D721Med (cell line): ENCODE measurements at places on chromosomes 1 and 21.

GRCh38 chr1:181587870-181588438 lies 104.6 kb downstream of the CACNA1E start:
- no peak for DNase-seq

GRCh38 chr1:77882411-77882810 lies 6.0 kb upstream of the NEXN start:
- no peak for DNase-seq

GRCh38 chr1:43427524-43427923 lies 26.2 kb downstream of the HYI start:
- no peak for DNase-seq

- no peak for DNase-seq
Observed at GRCh38 chr1:173353350-173353749, 123.8 kb upstream of the PRDX6 start.

- no peak for DNase-seq
Observed at GRCh38 chr1:119885903-119886783, 10.2 kb downstream of the ADAM30 start.

- DNase-seq = no peak
Observed at GRCh38 chr1:209455661-209456358, 127.7 kb upstream of the CAMK1G start.

DNA sequence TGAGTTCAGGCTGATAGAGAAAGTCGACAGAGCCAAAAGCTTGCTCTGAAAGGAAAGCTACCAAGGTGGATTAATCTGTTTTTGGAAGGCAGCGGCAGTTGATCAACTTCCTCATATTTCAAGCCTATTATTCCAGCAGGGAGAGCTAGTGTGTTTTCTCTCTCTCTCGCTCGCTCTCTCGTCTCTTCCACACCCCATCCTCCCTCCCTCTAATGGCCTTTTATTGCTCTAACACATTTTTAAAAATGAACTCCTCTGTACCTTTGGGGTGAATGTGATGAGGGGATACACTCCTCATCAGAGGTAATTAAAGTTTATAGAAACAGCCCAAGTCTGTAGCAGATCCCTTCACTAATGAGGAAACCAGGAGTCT lies 126.4 kb downstream of the CLIC6 start:
- DNase-seq = no peak
